ENCODE measurements at places on chromosomes 16 and 17. TPM values are rescaled to one million over a fixed set of nuclear protein-coding genes. Genes with fewer than 3 reads are reported as not detected.

Gene CPHXL2
- not detected for total RNA-seq

- no peak for DNase-seq
Measured at GRCh38 chr16:65377195-65377594, 255.3 kb upstream of the CDH11 start.

DNA sequence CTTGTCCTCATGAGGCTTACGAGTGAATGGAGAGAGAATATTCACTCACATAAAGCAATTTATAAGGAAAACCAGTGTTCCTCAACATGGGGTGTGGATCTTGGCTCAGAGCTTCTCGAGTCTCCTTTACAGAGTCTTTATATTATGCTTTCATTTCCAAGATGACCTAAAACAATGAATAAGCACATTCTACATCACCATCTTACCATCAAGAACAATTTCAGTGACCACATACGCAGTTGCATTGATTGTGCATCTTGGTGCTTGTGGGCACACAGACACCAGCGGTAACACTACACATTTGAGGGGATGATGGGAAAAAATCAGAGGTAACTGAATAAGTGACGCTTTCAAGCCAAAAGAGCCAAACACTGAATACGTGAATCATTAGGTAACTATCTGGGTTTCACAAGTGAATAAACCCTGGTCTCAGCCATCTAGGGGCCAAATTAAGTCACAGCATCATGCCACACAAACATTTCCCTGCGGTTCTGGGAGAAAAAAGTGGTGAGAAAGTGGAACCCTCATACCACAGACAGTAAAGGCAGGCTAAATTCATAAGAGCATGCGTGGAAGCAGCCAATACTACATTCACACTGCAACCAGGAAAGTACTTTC, 9.4 kb downstream of the CWC25 start:
- no peak for DNase-seq

GRCh38 chr16:26525856-26526255, 540.9 kb upstream of the C16orf82 start:
- DNase-seq: no peak

GRCh38 chr16:89764711-89765201, 43.4 kb downstream of the ZNF276 start:
- DNase-seq: peak; percentile 29

DNA sequence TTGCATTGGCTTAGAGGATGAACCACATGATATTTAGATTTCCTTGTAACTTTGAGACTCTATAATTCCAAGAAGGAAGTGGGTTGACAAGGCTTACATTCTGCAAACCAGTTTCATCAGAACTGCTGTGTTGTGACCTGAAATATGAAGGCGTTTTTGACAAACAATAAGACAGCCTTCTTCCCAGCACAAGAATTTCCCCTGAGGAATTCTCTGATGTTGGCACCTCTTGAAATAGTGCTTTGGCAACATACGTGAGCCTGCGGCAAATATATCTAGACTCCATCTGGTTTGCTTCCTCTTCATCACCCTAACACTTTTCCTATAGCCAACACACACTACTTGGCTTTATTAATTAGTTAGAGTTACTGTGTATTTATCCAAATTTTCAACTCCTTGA, 585.5 kb upstream of the SOX9 start:
- DNase-seq: no peak
